Stimulated activated naive CD8-positive, alpha-beta T cell treated with anti-CD3 and anti-CD28 coated beads, Interleukin-15, Interleukin-2, amounts not matched to agents 100 U/mL and 50 U/mL, for 24 hours (primary cell): ENCODE measurements at places on chromosomes 2 and 18.

- DNase-seq = peak; percentile 24
Observed at GRCh38 chr18:136433-136832, 21.9 kb upstream of the USP14 start.

- no peak for DNase-seq
Observed at GRCh38 chr18:74445585-74445984, 11.5 kb downstream of the DIPK1C start.

GRCh38 chr2:128377071-128377910, 58.6 kb upstream of the HS6ST1 start:
- DNase-seq = no peak

- DNase-seq = no peak
Observed at GRCh38 chr2:70513738-70514137, 39.9 kb downstream of the TGFA start.

DNA sequence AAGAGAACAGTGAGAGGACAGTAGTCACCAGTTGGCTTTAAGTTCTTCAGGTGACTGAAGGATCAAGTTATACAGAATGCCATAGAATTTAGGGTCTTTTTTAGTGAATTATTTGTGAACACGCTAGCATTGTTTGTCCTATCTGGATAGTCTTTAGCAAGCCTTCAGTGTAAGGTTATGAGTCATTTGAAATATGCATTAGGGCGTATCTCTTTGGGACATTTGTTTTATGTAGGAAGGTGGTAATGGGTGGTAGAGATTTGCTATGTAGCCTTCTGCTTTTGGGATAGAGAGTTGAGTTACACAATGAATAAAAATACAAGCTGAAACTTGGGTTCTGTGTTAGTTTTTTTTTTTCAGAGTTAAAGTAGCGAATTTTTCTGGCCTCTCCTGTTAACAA, 13.0 kb downstream of the ACTR2 start:
- DNase-seq = no peak

DNA sequence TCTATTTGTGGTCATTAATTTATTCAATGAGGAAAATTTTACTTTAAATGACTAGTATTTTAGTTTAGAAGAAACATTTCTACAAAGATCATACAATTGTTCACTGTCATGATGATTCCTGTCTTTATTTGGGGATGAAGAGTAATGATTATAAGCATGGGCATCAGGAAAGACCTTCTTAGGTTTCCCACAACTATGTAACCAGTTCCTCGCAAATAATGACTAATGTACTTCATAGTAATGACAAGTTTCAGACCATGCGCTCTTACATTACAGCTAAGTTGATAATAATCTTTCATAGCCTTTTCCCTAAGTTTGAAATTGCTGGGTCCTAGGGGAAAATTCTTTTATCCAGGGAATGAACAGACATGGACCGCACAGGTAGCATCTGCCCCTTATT, 90.5 kb downstream of the MYO5B start:
- DNase-seq = no peak

DNA sequence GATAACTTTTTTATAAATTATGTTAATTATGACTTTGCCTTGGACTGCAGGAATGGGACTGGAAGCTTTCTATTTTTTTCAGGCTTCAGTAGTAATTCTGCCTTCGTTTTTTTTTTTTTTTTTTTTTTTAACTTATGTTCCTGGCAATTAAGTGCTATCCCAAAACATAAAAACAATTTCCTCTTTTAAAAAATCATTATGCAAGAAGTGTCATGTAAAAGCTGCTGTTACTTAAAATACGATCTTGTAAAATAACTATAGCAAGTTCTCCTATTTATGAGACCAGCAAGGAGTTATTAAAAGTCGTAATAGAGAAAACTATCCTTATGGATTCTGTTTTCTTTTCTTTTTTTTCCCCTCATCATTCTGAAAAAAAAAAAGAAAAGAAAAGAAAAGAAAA, 301.6 kb upstream of the FBXO11 start:
- no peak for DNase-seq

DNA sequence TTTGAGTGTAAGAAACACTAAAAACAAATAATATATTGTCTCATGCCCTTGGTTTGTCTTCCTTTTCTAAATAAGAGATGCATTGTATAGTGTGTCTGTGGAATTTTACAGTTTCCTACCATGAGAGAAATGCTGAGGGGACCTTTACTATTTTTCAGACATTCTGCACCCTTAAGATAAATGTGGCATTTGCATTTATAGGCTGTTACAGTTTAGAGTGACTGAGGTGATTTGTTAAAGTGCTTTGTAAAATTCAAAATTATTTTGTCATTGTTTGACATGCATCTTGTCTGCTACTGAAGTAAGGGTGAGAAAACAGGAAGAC, 78.9 kb upstream of the ZSWIM2 start:
- DNase-seq = no peak

DNA sequence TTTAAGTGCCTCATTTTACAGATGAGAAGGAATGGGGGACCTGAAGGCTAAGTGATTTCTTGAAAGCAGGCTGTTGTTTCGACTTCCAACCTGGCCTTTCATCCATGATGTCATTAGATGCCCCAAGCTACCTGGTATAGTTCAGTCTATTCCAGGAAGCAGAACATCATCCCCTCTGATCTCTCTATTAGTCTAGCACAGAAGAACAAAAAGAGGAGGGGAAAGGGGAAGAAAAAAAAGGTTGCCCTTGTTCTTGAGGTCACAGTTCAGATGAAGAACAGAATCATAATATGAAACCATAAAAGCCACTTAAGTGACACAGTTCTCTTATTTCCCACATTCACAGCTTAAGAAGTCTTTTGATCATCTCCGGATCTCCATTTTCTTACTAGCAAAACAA, 386.2 kb upstream of the HNRNPA3 start:
- no peak for DNase-seq

GRCh38 chr2:218876562-218877219, 4.0 kb upstream of the WNT10A start:
- peak; percentile 73 for DNase-seq

DNA sequence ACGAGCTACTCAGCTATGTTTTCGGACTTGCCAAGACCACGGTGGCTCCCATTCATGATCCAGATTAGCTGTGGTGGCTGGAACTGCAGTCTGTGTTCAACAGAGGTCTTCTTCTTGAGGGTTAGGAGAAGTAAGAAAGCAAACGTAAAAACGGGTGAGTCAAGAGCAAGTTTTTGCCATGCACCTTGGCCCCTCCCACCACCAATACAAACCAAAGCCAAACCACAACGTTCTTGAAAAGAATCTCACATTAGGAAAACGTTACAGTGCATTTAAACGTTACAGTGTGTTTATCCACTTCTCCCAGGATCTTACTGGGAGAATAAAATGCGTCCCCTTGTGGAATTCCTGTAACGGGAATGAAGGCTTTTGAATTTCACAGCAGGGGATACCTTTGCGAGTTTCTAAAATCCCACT, 725 bp downstream of the FBXO48 start:
- DNase-seq = peak; percentile 55

DNA sequence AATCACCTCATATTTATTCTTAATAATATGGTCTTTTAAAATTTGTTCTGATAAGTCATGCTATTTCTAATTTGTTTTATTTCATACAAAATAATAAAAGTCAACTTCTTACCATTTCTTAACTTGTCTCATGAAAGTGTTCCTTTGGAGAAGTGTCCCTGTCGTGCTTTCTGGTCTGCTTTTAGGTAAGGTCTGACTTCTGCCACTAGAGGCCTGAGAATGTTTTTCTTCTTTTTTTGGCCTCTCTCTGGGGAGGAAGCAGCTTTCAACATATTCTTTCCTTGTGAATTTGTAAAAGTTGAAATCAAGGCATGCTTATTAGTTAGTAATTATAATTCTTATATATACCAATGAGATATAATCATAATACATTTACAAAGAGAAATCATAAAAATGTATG, 39.4 kb downstream of the MAP2 start:
- DNase-seq = no peak

- no peak for DNase-seq
Observed at GRCh38 chr2:68236103-68236734, 16.1 kb downstream of the PPP3R1 start.

- DNase-seq = no peak
Observed at GRCh38 chr2:180677930-180678624, 302.3 kb upstream of the UBE2E3 start.

DNA sequence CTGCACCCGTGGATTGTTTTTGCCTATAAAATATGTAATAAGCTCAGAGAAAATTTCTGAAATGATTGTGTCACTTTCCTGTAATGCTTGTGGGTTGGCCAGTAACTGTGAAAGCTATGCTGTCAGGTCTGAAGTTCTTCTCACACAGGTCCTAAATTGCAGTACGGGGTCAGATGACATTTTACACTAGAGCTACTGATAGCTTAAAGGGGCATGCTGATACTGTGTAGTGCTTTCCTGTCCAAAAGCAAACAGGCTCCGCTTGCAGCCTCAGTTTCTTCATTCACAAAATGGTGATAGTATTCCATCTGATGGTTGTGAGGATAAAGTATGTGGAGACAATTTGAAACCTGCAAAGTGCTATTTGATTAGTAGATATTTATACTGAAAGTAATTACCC, 7.6 kb upstream of the FARSB start:
- DNase-seq = no peak

GRCh38 chr2:64018701-64019082, 536 bp downstream of the VPS54 start:
- DNase-seq = peak; percentile 59

DNA sequence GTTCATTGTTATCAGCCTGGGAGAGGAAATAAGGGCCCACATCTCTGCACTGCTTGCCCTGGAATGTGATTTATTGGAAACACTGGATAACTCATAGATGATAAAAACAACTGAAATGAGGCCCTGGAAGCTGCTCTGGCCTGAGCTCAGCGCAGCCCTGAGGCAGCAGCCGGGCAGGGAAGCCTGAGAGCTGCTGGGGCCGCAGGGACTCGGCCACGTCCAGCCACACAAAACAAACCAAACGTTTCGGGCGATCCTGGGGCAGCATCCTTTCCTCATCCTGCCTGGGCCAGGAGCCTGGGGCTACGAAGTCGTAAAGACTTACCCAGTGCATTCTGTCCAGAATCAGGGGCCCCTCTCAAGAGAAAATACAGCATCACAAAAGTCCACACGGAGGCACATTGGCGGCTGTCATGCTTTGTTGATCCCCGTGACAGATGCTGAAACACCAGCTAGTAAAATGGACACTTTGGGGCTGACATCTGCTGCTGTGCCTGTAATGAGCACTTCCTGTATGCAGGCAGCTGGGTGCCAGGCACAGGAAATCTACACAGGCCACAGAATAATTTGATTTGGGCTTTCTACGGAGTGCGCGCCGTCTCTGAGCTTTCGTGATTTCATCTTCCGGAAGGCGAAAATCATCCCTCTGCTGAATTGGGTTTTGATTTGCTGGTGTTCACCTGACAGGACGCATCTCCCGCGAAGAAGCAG, 250.6 kb downstream of the EIPR1 start:
- no peak for DNase-seq

GRCh38 chr2:122186761-122187222, 431.3 kb downstream of the TSN start:
- DNase-seq = no peak

- DNase-seq = no peak
Observed at GRCh38 chr2:176136374-176137251, 7.1 kb downstream of the HOXD8 start.

- DNase-seq = no peak
Observed at GRCh38 chr2:106270471-106270891, 76.4 kb upstream of the UXS1 start.

GRCh38 chr2:10538224-10538894, 90.2 kb upstream of the ODC1 start:
- DNase-seq = no peak

DNA sequence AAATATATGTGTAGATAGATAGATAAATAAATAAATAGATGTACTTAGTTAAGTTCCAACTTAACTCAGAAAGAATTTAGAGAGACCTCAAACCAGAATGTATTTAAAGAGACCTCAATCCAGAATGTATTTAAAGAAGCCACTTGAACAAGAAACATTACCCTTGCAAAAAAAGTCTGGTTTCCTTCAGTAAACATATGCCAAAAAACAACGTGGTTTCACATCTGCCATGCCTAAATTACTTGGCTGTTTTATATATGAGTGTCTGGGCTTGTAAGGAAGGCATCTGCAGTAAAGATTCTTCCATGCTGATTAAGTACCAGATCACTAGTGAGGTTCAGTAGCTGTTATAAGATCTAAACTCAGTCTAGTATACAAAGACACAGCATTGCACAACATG, 29.1 kb upstream of the RPE start:
- no peak for DNase-seq

- no peak for DNase-seq
Observed at GRCh38 chr2:181454686-181455450, 2.3 kb upstream of the ITGA4 start.

DNA sequence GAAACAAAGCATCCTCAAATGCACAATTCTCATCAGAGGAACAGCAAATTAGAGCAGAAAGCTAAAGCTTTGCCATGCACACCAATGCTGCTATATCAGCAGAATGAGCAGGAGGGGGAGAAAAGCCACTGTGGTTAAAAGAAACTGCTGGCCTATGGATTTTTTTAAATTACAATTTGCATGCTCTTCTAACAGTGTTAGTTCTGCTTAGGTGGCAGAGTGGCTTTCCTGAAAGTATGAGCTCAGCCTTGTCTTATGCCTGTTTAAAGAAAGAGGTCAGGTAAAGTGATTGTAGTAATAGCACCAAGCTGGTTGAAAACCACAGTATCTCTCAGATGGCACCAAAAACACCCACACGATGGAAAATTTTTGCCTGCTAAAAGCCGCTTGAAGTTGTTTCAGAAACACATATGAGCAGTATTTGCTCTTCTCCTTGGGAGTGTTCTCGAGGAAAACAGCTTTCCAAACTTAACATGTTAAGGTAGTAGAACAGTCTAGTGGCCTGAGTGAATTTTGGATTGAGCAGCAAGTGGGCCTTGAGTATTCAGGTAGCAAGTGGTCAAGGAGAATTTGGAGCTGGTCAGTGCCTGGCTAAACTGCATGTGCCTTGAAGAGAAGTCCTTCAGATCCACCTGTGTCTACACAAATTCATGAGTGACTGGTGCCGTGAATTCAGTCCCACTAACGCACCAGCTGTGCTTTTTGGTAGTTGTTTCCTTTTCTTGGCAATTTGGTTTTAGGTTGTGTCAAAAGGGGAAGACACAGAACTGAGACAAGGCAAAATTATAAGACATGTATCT, 19.6 kb upstream of the NDUFV2 start:
- DNase-seq = peak; percentile 55

DNA sequence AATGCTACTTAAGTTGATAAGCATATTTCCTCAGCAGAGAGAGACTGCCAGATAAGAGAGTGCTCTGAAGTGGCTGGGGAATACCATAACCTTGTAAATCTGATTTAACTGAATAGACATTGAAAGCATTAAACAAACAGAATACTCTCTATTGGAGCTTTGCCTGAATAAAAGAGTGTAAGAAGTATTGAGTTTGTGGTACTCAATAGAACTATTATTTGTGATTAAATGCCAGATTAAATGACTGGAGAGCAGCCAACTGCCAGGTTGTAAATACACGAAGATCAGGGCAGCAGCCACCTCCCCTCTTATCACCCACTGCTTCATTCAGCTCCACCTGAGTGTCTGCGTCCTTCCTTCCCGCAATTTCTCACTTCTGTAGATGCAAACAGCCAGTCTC, 373.6 kb downstream of the DCDC2C start:
- no peak for DNase-seq

- no peak for DNase-seq
Observed at GRCh38 chr18:59024829-59025228, 114.9 kb upstream of the SEC11C start.
